Stimulated activated CD8-positive, alpha-beta memory T cell treated with anti-CD3 and anti-CD28 coated beads, Interleukin-7, amount 100 ng/mL, for 4 hours (primary cell): ENCODE measurements at places on chromosomes 1 and 21.

- no peak for DNase-seq
Measured at GRCh38 chr1:155272466-155273342, 600 bp downstream of the CLK2 start.

DNA sequence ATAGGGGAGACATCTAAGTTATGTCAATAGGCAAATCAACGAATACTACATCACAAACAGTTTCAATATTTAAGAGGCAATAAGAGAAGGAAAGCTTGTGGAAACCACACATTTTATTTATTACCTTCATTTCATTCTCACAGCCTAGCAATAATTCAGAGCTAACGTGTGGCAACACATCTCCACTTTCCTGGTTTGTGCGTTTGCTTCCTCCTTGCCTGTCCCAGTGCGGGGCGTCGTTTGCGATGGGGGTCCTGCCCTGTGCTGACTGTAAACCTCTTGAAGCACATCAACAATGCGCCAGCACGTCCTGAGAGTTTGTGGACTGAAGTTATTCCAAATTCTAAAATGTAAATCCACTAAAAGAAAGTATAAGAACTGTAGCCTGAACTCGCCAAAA lies 14.4 kb upstream of the VPS26C start:
- no peak for DNase-seq

DNA sequence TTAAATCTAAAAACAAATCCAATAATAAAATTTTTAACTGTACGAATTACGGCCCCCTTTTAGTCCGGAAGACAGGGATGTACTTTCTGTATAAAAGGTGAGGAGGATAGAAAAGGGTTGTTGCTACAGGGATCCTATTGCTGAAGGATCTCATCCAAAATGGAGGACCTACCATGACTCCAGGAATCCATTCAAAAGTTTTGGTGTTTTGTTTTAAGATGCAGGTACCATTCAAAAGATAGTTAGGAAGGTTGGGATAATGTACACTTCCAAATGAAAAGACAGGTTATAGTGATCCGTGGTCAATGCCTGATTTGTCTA lies 1.3 kb upstream of the ENAH start:
- no peak for DNase-seq

DNA sequence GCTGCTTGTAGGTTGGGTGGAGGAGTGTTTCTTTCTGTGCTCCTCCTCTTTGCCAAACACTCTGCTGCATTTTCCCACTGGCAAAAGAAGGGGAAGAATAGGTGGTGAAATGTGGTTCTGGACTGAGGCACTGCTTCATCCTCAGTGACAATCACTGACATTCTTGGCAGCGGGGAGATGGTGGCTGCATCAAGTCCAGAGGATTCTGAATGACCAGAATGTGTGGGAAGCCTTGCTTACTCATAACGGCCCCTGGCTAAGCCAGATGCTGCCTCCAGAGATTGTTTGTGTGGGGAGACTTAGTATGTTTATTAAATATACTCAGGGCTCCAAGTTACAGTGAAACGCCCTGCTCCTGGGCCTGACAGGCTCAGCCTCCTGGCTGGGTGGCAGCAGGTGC lies 160.3 kb downstream of the CACNA1E start:
- DNase-seq = no peak

- no peak for DNase-seq
Measured at GRCh38 chr1:41496080-41497055, 11.9 kb upstream of the EDN2 start.

DNA sequence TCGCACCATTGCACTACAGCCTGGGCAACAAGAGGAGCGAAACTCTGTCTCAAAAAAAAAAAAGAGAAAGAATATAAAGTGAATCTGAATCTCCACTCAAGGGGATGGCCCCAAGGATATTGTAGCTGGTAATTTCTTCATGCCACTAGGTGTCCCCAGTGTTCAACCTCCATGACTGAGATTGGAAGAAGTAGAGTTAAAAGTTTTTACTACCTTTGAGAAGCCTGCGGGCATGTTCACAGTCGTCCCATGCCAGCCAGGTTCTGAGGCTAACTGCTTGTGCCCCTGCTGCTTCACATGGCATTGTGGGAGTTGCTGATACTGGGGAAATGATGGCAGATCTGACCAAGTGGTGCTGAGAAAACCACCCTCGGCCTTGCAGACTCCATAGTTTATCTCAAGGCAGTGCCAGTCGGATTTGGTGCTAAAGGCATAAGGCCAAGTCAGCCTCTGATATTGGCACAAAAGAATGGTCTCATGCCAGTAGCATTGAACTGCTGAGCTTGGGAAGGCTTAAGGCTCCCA lies 10.8 kb upstream of the SHISA4 start:
- no peak for DNase-seq

GRCh38 chr1:32755810-32756159 lies 53.2 kb upstream of the SYNC start:
- no peak for DNase-seq

- no peak for DNase-seq
Measured at GRCh38 chr1:43304314-43304681, 3.5 kb downstream of the TIE1 start.

DNA sequence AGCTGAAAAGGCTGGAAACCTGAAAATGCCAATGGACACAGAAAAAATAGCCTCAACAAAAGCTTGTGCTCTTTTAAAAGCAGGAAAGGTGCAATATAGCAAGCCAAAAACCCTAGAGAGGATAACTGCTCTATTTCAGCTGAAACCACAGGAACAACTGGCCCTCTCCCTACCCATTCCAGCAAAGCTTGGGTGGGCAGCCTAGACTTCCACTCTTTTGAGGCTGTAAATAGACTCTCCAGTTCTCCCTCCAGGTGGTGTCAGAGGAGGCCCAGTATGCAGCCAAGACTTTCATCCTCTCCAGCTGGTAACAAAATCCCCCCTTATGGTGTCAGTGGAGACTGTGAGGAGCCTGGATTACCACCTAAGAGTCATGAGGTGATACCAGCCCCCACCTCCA lies 206.9 kb upstream of the PLD5 start:
- DNase-seq = no peak

DNA sequence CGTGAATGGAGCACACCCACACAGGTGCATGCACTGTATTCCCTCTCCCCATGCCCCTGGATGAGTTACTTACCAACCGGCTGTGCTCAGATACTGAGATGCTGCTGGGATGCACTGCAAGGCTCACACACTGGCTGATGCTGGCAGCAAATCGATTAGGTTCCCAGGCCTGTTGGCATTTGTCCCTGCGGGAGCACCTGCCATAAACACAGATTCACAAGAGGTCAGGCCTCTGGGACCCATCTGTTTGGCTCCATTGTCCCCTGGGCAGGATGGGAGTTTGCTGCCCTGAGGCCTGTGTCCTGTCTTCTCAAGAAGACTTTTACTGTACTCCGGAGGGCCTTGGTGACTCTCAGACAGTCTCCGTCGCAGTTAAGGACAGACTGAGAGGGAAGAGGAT lies 145.4 kb downstream of the PLXNA2 start:
- DNase-seq = no peak

DNA sequence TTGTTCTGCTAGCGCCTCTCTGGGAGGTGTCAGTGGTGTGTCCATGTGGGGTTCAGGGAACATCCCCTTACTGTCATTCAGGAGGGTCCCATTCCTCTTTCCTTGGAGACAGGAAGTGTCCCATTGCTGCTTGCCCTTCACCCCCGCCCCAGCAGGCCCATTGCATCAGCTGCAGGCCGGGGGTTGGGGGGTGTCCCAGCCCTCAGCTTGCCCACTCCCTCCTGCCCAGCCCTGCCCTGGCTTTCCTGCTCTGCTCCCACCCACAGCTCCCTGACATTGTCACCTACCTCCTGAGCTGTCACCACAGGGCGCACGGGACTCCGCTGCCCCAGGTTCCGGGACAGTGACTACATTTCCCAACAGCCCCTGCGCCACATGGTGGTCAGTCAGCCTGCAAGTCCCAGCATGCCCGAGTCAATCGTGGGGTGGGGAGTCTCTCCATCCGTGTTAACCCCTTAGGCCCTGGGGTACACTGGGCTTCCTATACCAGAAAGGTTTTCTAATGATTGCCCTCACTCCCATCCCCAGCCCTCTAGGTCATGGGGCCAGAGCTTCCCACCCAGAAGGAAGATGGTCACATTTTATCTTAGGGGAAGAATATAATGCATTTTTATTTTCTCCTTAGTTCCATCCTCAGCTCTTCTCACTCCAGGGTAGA lies at the start of gene INPP5B:
Gene INPP5B (minus strand): TSS at position 351 of the 658 bp plus-strand sequence. CDS start 745 bp downstream, outside the sequence.
- peak; percentile 64 for DNase-seq

GRCh38 chr1:9031484-9032259 lies 5.4 kb upstream of the SLC2A7 start:
- no peak for DNase-seq

DNA sequence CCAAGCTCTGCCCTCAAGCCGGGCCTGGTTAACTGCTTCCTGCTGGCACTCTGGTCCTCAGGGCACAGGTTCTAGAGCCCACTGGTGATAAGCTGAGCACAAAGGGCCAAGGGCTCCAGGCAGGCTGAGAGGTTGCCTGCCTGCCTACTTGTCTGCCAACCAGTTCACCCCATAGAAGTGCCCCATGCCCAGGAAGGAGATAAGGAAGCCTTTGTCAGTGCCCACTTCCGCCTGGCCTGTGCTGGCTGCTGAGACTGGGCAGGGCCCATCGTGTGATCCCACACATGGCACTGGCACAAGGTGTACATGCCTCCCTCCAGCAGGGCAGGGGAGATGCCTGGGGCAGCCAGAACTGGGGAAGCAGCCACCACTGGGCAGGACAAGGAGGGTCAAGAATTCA lies 24.1 kb downstream of the SLC9A1 start:
- no peak for DNase-seq

- DNase-seq = no peak
Measured at GRCh38 chr1:3002349-3003038, 18.8 kb upstream of the ACTRT2 start.

DNA sequence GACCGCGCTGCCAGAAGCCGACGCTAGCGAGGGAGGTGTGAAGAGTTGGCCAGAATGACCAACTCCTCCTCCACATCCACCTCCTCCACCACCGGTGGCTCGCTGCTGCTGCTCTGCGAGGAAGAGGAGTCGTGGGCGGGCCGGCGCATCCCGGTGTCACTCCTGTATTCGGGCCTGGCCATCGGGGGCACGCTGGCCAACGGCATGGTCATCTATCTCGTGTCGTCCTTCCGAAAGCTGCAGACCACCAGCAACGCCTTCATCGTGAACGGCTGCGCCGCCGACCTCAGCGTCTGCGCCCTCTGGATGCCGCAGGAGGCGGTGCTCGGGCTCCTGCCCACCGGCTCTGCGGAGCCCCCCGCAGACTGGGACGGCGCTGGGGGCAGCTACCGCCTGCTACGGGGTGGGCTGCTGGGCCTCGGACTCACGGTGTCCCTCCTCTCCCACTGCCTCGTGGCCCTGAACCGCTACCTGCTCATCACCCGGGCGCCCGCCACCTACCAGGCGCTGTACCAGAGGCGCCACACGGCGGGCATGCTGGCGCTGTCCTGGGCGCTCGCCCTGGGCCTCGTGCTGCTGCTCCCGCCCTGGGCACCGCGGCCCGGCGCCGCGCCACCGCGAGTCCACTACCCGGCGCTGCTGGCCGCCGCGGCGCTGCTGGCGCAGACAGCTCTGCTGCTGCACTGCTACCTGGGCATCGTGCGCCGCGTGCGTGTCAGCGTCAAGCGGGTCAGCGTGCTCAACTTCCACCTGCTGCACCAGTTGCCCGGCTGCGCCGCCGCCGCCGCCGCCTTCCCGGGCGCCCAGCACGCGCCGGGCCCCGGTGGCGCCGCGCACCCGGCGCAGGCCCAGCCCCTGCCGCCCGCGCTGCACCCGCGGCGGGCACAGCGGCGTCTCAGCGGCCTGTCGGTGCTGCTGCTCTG lies 1.2 kb downstream of the GPR88 start:
- peak; percentile 10 for DNase-seq

GRCh38 chr1:246786606-246787238 lies 62.5 kb downstream of the SCCPDH start:
- DNase-seq = no peak

DNA sequence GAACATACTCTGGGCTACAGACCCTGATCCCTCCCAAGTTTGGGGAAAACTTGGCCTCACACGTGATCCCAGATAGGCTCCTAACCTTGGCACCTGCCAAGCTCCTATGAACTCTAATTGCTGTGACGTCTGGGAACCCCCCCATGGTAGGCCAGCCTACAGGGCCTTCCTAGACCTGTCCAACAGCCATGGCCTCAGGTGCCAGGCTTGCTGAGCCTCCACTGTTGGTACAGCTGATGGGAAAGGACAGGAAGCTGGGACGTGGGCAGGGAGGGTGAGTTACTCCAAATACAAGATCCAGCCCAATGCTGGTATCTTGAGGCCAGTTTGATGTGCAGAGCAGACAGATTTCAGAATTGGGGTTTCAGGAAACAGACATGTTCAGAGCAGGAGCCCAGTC lies 19.1 kb downstream of the SMIM12 start:
- no peak for DNase-seq

DNA sequence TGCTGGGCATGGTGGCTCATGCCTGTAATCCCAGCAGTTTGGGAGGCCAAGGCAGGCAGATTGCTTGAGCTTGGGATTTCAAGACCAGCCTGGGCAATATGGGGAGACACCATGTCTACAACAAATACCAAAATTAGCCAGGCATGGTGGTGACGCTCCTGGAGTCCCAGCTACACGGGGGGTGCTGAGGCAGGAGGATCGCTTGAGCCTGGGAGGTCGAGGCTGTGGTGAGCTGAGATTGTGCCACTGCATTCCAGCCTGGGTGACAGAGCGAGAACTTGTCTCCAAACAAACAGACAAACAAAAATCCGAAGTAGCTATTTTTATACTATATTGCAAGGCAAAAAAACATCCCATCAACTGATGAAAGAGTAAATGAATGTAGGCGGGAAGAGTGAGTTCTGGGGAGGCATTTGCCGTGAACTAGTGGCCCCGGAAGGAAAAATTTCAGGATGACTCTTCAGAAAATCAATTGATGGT lies 40.6 kb downstream of the NCMAP start:
- DNase-seq = no peak

GRCh38 chr1:242784084-242784483 lies 259.6 kb upstream of the PLD5 start:
- DNase-seq = no peak

- DNase-seq = no peak
Measured at GRCh38 chr1:45356186-45356585, 15.9 kb upstream of the MUTYH start.

- no peak for DNase-seq
Measured at GRCh38 chr21:18089786-18090185, 154.8 kb upstream of the CHODL start.
